ENCODE measurements at places on chromosomes 1 and 21.

- no peak for DNase-seq
These were observed 16.9 kb downstream of the MGST3 start for GRCh38 chr1:165647970-165648369.

- DNase-seq = no peak
These were observed 46.8 kb upstream of the EDEM3 start for GRCh38 chr1:184801503-184801902.

GRCh38 chr1:63704443-63704842 lies 69.4 kb upstream of the ROR1 start:
- no peak for DNase-seq

GRCh38 chr1:115237507-115237906 lies 100.5 kb downstream of the NGF start:
- DNase-seq = no peak

DNA sequence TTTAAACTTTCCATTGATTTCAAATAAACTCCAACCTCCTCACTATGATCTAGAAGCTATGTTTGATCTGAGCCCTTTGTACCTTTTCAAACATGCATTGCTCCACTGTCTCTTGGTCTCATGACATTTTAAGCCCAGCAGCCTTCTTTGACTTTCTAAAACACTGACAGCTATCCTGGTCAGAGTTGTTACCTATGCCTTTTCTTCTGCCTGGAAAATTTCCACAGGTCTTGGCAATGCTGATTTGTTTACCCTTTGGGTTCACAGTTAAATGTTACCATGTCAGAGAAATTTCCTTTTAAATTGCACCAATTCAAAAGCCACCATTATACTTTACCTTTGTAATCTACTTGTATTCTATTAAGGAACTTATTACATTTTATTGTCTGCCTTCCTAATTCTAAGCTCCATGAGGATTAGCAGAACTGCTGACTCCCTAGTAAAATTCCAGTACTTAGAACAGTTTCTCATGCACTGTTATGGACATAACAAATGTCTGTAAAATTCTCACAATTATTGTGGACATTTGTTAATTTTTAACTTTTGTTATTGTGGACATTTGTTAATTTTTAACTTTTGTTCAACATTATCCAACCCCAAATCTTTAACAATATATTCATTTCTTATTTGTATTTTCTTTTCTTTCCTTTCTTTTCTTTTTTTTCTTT lies 1064.4 kb downstream of the NCAM2 start:
- no peak for DNase-seq
